ENCODE measurements at places on chromosomes 11 and 22.

DNA sequence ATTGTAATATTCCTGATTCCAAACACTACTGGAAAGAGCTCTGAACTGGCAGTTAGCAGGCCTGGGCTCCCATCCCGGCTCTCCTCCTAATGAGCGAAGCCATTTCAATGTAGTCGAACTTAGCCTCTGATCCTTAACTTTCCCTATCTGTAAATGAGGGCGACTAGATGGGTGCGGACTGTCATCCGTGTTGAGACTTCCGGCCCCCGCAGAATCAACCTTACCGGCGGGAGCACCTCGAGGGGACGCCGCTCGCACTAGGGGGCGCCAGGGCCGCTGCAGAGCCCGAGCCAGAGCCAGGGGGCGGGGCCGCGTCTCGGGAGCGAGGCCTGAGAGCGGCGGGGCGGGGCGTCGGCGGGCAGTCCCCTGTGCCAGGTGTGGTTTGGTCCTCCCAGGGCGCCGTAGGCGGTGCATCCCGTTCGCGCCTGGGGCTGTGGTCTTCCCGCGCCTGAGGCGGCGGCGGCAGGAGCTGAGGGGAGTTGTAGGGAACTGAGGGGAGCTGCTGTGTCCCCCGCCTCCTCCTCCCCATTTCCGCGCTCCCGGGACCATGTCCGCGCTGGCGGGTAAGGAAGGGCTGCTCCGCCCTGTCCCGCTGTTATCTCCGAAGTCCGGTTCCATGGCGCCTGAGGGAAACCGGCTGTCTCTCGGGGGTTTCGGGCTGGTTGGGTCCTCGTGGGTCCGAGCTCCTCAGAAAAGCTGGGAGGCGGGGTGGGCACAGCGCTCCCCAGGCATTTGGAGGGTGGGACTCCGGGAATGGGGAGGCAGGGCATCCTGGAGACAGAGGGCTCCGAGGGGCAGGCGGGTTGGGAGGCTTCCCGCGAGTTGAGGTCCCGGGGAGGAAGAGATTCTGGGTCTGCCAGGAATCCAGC, at the start of gene LIMK2:
LIMK2 (plus strand) TSS at position 437 of the 869 bp plus-strand sequence; CDS start at position 548, 111 bp downstream.
- DNase-seq: peak; percentile 98

DNA sequence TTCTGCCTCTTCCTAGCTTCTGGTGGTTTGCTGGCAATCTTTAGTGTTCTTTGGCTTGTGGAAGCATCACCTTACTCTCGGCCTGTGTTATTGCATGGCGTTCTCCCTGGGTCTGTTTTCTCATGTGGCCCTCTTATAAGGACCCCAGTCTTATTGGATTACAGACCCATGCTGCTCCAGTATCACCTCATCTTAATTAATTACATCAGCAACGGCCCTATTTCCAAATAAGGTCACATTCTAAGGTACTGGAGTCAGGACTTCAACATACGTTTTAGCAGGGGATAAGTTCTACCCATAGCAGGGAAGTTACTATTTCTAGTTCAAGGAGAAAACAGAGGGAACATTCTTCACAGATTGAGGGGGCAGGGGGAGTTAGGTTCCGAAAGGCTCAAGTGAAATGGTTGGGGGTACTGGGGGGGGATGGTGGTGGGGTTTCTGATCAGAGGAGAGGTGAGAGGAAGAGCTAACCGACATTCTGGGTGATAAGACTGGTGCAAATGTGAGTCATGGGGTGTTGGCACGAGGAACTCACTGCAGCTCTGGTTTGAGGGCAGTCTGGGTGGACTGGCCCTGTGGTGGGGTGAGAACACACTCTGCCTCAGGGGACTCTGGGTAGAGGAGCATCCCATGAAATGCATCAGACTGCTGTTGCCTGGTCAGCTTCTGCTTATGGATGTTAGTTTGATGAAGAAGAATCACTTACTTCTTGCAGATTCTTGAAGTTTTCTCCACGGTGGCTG, 51.5 kb upstream of the ZBED5 start:
- DNase-seq: no peak

- DNase-seq: no peak
These were observed 54.7 kb upstream of the CCDC89 start for GRCh38 chr11:85740481-85741400.

GRCh38 chr22:19679522-19680101, 34.7 kb upstream of the SEPTIN5 start:
- DNase-seq: peak; percentile 38

GRCh38 chr22:46763051-46763705, 728 bp downstream of the TBC1D22A start:
- DNase-seq: no peak

Data from activated T-cell treated with anti-CD3 and anti-CD28 coated beads for 1 hour (primary cell).